ENCODE measurements at places on chromosomes 7 and 10.

GRCh38 chr7:20447021-20447650 is 116.4 kb downstream of the ITGB8 start:
- DNase-seq = no peak

- DNase-seq = peak; percentile 80
Observed at GRCh38 chr7:139645572-139646523, 122.4 kb downstream of the CLEC2L start.

DNA sequence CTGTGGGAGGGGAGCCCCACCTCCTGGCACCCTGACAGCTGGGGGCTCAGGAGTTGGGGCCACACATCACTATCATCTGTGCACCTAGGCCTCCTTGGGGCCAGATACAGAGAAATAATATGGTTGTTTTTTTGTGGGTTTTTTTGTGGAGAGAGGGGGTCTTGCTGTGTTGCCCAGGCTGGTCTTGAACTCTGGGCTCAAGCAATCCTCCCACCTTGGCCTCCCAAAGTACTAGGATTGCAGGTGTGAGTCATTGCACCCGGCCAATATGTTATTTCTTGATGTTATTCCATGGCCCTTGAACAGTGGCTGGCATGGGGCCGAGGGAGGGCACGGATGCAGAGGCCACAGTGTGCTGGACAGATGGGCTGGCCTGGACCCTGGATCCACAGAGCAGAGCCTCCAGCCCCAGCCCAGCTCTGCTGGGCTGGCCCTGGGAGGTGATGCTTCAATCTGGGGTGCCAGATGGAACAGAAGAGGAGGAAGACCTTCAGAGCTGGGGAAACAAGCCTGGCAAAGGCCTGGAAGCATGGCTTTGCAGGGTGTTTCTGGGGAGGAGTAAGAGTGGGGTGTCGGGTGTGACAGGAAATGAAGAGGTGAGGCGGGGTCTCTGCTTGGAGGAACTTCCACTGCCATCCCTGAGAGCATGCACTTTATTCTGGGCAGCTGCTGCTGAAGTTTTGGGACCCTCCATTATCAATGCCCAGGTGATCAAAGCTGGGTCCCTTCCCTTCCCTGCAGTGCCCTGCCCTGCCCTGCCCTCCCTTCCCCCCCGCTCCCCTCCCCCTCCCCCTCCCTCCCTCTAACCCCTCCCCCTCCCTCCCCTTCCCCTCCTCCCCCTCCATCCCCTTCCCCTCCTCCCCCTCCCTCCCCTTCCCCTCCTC is 3.7 kb upstream of the FZD9 start:
- DNase-seq = no peak

GRCh38 chr10:13302821-13303555 is 3.1 kb upstream of the PHYH start:
- no peak for DNase-seq

GRCh38 chr10:44395902-44396670 is 11.2 kb upstream of the CXCL12 start:
- no peak for DNase-seq

DNA sequence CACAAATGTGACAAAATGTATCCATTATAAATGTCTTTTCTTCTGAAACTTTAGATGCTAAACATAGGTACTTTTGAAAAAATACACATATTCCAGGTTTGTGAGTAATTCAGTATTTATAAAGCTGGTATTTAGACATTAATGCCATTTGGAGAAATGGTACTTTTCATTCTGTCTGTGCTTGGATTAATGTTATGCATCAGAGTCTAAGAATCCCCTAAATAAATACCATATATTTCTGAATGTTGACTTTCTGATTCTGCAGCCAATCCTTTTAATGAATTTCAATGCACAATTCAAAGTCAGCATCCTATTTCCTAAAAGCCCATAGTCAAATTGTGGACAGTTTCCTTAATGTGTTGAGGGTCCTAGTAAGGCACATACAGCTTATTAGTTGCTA is 145.0 kb downstream of the DKK1 start:
- no peak for DNase-seq

GRCh38 chr7:100583132-100584053 is 2.5 kb downstream of the LRCH4 start:
- DNase-seq = peak; percentile 68

DNA sequence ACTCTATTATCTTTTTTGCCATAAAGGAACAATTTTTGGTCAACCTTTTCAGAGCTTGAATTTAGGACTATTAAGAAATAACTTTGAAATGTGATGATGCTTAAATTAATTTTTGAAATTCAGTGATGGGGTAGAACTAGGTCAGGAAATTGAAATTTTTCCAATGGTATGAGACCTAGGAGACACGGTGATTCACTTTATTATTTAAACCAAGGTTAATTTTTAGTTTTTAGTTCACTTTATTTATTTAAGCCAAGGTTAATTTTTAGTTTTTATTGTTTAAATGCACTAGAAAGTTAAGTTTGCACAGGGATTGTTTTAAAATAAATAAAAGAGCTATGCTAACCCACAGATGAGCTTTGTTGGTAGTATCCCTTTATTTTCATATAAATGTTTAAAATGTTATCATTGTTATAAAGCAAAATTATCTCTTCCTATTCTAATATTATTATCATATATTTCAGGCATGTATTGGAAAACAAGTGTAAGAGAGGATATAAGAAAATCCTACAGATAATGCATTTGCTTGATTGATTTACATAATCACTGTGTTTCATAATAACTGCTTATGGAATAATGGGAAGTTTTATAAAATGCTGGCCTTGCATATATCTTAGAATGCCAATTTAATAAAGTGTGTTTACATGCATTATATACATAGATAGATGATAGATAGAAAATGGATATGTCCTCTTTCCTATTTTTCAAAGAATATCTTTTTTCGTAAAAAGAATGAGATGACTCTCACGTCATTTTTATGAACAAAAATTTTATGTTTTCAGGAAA is 163.6 kb downstream of the HGF start:
- DNase-seq = no peak

DNA sequence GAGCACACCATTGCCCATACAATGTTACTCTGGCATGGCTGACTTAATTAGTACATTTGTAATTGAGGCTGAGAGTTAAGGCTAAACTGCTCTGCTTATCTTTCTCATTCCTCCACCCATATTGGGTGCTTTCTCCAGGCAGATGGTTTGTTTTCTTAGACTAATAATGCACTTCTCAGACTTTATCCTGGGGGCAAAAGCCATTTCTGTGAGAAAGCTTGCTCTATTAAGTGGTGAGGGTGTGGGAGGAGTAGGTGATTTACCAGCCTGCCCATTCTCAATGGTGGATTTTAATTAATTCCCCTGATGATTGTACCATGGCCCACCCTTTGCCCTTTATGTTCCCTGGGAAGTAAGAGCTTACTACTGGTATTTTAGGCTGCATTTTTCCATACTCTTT is 174.8 kb downstream of the FOXP2 start:
- no peak for DNase-seq

DNA sequence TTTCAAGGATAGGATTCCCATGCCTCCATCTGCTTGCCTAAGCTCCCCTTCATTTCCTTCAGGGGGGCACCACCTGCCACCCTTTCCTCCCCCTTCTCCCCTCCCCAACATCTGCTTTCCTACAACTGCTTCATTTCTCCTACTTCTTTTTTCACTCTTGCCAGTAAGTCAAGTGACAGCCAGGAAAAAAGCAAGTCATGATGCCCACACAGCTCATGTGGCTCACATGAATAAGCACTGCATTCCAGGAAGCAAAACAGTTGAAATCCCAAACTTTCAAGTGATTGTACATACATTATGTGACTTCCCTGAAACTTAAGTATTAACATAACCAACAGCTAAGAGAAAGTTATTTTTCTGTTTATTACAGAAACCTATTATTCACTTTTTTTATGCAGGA is 78.6 kb downstream of the TNS3 start:
- DNase-seq = no peak

GRCh38 chr10:126519992-126520391 is 131.7 kb upstream of the ADAM12 start:
- no peak for DNase-seq

DNA sequence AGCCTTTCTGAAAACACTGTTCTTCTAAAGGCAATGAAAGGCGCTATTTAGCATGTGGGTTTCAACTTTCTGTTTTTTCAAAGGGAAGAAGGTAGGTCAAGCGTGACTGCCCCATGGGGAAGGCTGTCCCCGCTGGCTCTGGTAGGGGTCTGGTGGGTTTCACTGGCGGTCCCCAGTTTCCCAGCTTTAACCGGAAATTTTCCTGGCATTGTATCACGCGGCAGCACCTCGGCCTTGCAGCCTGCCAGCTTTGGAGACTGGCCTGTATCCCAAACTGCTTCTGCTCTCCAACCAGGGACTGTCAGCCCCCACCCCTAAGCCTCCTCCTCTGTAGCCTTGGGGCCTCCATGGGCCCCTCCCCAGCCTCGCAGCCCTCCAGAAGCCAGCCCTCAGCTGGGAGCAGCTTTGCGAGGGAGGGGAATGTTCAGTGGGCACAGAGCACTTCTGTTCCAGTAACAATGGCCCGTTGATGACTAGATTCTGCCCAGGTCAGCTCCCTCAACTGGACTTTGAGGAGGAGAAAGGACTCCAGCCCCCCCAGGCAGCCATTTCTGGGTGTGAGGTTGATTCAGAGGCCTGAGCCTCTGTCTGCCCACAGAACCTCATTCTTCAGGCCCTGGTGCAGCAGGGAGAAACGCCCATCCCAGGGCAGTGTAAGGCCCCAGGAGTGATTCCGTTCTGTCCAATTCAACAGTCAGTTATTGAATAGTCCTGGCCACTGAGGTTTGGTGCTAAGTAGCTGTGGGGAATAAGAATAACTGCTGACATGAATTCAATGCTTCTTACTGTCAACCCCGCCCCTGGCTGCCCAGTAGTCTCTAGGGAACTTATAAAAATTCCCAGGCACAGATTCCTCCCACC is 17.1 kb downstream of the CHST3 start:
- no peak for DNase-seq

DNA sequence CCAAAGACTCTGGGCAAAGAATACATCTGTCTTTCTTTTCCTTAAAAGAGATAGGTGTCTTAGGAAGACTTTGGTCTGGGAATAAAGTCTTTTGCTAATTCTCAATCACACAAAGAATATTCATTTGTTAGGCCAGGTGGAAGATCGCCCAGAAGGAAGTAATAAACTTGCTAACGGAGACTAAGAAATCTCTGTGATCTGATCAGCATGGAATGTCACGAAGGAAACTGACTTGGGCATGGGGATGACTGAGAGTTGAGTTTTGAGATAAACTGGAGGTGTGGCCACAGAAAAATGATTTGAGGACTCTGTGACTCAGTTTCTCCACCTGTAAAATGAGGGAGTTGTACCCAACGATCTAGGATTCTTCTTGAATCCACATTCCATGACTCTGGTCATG is 161.1 kb upstream of the SVIL start:
- no peak for DNase-seq

- no peak for DNase-seq
Observed at GRCh38 chr10:101493782-101494281, 94.2 kb downstream of the POLL start.

- DNase-seq = peak; percentile 19
Observed at GRCh38 chr7:66758950-66759628, 18.6 kb downstream of the RABGEF1 start.

DNA sequence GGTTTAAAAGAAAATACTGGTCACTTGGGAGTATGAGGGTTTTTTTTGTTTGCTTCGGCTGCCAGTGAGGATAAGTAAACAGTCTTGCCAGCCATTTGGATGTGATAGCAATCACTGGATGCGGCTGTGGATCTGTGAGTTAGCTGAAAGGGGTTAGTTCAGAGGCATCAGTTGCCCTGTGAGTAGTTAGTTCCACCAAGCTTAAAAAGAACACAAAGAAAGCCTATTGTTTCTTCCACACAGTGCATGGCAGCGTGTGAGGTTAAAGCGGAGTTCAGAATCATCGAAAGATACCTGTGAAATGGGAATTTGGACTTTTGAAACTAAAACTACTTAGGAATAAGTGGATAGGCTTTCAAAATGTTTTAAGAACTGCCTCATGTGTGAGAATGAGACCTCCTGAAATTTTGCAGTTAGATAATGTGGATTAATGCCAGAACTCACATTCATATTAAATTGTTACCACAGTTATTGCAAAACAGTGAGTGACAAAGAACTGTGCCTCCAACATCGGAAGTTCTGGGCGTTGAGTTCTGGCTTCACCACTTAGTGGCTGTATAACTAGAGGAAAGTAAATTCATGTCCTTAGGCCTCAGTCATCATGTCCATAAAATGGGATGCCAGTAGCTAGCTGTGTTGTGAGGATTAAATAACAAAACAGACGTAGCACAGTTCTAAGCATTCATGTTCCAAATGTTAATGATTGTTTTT is 31.3 kb downstream of the KIAA1217 start:
- no peak for DNase-seq

DNA sequence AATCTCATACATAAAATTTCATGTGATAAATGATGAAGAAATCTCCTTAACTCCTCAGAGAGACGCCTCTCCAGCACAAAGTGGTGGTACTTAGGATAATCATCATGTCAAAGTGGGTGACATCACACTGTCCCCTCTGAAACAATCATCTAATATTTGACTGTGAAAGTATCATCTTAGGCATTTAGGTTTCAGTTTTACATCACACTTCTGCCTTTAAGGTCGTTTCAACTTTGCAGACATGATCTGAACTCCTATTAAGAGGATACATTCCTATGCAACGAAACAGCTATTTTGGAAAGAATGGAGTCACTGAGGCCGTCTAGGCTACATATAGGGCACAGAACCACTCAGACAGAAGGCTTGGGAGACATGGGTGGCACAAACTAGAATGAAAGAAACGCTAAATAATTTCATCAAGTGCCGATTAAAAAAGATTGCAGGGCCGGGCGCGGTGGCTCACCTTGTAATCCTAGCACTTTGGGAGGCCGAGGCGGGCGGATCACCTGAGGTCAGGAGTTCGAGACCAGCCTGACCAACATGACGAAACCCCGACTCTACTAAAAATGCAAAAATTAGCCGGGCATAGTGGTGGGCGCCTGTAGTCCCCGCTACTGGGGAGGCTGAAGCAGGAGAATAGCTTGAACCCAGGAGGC is 2.0 kb downstream of the VOPP1 start:
- DNase-seq = no peak

GRCh38 chr7:30028749-30029635 is 780 bp downstream of the PLEKHA8 start:
- DNase-seq = no peak

- no peak for DNase-seq
Observed at GRCh38 chr10:49151481-49151880, 17.7 kb upstream of the FAM170B start.
